ENCODE measurements at places on chromosomes 5 and 9.

GRCh38 chr9:99103054-99103895 is 1.6 kb upstream of the TGFBR1 start:
- DNase-seq = no peak
- no peaks in the 10 kb centered on the region for H3K27me3 ChIP-seq
- H3K36me3 ChIP-seq = no peaks in the 10 kb centered on the region
- peaks cover 33% of the 10 kb centered on the region for H3K4me1 ChIP-seq
- peak overlapping the region; percentile 91 for H3K27ac ChIP-seq
- peak overlapping the region; percentile 82 for H3K4me3 ChIP-seq

GRCh38 chr5:65812648-65813047 is 90.6 kb downstream of the NLN start:
- no peak overlapping the region for H3K27ac ChIP-seq
- H3K4me3 ChIP-seq = no peak overlapping the region
- H3K27me3 ChIP-seq = no peaks in the 10 kb centered on the region
- H3K4me1 ChIP-seq = peaks cover 6% of the 10 kb centered on the region
- DNase-seq = no peak

DNA sequence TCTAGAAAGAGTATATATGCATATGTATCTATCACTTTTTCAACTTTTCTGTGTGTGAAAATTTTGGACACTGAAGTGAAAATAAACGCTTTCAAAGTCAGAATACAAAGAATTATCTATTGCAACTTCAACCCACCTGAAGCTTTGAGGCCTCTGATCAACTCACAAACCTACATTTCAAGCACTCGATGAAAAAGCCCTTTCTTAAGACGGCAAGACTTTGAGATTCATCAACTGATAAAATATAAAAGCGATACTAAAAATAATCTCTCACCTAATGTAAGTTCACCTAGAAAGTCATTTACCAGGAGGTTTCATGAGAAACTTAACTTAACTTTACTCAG is 1.2 kb downstream of the GOLPH3 start:
- H3K4me1 ChIP-seq = peaks cover 34% of the 10 kb centered on the region
- H3K36me3 ChIP-seq = peaks cover 14% of the 10 kb centered on the region
- peak overlapping the region; percentile 99 for H3K27ac ChIP-seq
- H3K27me3 ChIP-seq = no peaks in the 10 kb centered on the region
- no peak for DNase-seq

- H3K27me3 ChIP-seq = peaks cover 27% of the 10 kb centered on the region
- H3K4me1 ChIP-seq = peaks cover 25% of the 10 kb centered on the region
- H3K36me3 ChIP-seq = no peaks in the 10 kb centered on the region
- H3K27ac ChIP-seq = no peak overlapping the region
- H3K4me3 ChIP-seq = peak overlapping the region; percentile 30
Measured at GRCh38 chr5:177353093-177353492, 1.6 kb upstream of the LMAN2 start.

DNA sequence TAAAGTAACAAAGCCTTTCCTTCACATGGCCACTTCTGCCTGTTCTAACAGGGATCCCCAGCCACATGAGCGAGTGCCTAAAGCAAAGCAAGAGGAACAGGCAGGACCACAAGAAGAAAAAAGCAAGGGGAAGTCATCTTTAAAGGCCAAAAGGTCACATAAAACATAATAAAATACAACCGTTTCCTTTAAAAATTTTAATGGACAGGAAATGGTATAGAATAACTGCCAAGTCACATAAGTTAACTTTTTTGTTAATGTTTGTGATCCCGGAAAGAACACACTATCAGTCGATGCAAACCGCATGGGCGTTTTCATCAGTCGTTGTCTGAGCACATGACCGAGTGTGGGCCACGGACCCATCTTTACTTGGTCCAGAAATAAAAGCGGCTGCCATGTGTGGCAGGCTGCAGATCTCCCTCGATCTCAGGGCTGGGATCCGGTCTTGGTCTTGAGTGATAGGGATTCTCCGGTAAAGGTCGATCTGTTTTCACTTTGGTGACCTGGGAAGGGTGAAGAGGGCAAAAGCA is 15.6 kb downstream of the NDUFA8 start:
- H3K4me3 ChIP-seq = no peak overlapping the region
- no peaks in the 10 kb centered on the region for H3K27me3 ChIP-seq
- H3K36me3 ChIP-seq = peaks cover 28% of the 10 kb centered on the region

- H3K27me3 ChIP-seq = no peaks in the 10 kb centered on the region
- H3K4me3 ChIP-seq = no peak overlapping the region
- no peak overlapping the region for H3K27ac ChIP-seq
Measured at GRCh38 chr9:127493592-127494303, 42.4 kb downstream of the LRSAM1 start.

Data from mesothelial cell of epicardium (in vitro differentiated cells).